Esophagus muscularis mucosa (tissue), 4 donors: ENCODE measurements at places on chromosomes 5 and 9. TPM values are rescaled to one million over a fixed set of nuclear protein-coding genes. Genes with fewer than 3 reads are reported as not detected.
A peak's percentile ranks its signal among the peaks of the same experiment; 100 is the strongest.

DNA sequence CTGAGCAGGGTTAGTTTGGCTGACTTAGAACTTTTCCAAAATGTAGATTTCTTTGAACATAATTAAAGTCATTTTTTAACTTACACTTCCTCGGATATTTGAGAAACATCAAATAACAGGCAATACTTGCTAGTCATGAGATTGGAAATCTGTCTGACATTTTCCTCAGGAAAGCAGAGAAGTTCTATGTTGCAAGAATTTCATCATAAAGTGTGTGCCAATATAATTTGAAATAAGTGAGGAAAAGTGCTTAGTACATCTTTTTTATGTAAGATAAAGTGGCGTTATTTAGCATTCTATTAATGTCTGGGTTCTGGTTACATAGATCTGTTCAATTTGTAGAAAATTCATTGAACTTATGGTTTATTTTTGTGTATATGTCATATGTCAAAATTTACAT lies 48.7 kb upstream of the C5orf47 start:
- no peak for DNase-seq

DNA sequence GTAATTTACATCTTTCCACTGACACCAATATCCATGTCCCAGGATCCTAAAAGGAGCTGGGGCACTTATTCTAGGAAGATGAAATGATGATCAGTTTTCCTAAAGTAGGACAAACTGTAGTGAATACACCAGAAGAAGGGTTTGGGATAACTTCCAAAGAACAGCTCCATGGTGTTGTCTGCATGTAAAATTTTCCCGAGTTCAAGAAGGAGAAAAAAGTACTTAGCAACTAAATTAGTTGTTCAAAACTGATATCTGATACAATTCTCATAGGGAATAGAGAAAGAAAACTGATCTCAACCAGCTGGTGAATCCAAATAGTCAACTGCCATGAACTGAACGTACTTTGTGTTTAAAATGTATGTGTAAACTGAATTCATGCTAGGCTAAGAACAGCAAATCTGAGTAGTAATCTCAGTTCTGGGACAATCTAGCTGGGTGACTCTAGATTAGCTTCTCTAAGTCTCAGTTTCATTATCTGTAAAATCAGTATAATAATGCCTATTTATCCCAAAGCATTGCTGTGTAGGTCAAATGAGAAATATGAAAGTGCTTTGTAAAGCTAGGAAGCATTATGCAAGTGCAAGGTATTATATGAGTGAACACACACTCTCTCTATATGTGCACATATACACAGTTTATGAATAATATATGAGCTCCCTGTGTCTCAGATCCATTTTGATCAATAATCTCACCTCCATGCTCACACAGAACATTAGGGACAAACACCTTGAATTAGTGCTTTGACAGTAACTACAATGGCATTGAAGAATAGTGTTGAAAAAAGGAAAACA lies 357.7 kb downstream of the SLIT3 start:
- no peak for DNase-seq

- no peak for DNase-seq
Measured at GRCh38 chr5:35153375-35153932, 76.8 kb downstream of the PRLR start.

DNA sequence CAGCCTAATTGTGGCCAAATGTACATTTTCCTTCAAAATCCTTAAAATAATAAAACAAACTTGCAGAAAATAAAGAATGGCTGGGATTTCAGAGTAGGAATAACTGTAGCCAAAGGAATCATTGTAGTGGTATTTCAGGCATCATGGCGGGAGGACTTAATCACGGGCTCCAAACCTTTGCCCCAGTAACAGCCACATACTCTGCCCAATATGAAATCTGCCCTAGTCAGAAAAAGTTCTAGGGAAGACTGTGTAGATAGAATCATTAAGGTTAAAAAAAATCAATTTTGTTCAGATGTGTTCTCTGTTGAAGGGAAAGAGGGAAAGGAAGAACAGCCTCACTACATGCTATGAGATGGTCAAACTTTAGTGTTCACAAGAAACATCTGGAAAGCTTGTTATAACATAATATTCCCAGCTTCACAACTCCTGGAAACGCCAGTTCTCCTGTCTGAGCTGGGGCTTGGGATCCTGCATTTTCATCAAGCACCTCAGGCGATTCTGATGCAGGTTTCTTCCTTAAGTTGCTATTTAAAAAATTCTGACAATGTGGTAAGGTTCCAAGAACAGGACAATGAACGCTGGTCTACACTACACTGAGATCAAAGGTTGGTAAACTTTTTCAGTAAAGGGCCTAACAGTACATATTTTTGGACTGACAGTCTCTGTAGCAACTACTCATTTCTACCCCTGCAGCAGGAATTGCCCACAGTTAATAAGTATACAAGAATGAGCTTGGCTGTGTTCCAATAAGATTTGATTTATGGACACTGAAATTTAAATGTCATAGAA lies 87.9 kb downstream of the CEMIP2 start:
- DNase-seq, result no peak

GRCh38 chr9:28234894-28235277 lies 661.6 kb upstream of the C9orf72 start:
- DNase-seq, result no peak

- DNase-seq, result no peak
Measured at GRCh38 chr5:142507531-142508372, 178.1 kb downstream of the FGF1 start.

DNA sequence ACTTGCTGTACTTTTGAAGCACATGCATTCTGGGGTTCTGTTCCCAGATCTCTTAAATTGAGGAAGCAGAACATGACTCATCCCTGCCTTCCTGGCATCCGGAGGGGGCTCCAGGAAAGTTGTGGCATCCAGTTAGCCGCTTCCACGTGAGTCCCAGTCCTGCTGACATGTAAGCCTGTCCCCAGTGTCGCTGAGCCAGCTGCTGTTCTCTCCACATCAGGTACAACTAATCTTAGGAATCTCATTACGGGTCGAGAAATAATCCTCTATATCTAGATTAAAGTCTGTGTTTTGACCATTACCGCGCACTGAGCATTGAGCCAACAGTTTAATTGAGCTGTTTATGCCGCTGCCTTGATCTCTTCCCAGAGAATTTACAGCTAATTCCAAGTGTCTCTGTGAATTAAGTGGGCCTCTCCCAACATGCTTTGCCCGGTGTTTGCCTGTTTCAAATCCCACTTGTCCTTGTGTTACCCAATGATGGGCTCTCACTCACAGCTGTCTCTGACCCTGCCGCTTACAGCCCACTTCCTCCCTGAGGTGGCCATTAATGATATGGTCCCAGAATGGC lies 10.5 kb upstream of the SHB start:
- DNase-seq, result peak; percentile 92

GRCh38 chr5:149675610-149676201 lies 54.4 kb upstream of the PPARGC1B start:
- DNase-seq, result no peak

DNA sequence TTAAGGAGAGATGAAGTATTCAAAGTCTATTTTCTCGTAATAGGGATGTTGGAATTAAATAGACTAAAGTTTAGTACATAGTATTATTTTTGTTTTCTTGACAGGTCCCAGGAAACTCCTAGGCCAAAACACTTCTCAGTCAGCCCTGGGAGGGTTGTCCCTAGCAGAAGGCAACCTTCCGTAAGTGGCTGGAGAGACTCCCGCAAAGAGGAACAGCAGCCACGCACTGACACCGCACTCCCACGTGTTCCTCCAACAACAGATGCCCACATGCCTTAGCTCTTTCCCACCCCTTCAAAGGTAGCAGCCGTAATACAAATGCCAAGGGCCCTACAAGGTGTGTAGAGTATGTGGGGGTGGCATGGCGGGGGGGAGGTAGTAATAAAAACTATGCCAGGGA lies 28.4 kb downstream of the PCDHGC5 start:
- DNase-seq, result no peak

- DNase-seq, result no peak
Measured at GRCh38 chr5:115530426-115530825, 14.1 kb downstream of the FEM1C start.

The SLC4A9 gene
- total RNA-seq, result not detected

The RNF183 gene
- total RNA-seq, result not detected

The IFNA21 gene
- total RNA-seq, result not detected

The EFNA5 gene
- 3.8 TPM for total RNA-seq
